ENCODE measurements at places on chromosomes 6 and 20. TPM values are rescaled to one million over a fixed set of nuclear protein-coding genes. Genes with fewer than 3 reads are reported as not detected.

The GPX5 gene
- total RNA-seq, result not detected

GRCh38 chr6:13988049-13988738 lies 63.4 kb downstream of the RNF182 start:
- DNase-seq, result no peak

The UQCC2 gene
- total RNA-seq, result 44.3 TPM

DNA sequence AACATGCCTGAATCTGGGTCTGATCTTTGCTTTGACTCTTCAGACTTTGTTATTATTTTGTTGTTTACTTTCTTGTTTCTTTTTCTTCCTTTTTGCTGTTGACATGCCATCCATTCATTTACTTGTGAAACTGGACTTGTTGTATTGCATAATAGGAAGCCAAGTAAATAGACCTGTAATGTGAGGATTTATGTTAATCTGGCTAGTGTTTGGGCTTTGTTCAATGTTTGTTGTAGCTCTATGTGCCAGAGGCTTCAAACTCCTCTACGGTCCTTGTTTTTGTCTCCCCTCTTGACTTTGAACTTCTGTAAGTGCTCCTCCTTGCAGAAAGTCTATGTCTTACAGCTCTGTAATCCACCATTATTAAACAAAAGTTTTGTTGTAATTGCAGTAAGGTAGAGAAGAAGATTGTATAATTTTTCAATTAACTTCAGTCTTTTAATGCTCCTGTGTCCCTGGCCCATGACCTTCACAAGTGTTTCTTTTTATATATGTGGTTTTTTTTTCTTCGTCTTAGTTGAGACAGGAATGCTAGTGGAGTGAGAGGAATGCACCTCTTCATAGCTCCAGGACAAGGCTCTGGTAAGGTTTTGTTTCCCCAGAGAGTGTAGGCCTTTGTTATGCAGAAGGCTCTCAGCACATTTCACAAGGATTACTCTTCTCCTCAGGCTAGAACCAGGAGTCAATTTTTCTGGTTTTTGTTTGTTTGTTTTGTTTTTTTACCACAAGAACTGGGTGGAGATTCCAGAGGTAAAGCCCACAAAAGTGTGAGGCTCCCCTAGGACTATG lies 1061.8 kb upstream of the CITED2 start:
- DNase-seq, result no peak

All from mucosa of gallbladder (tissue), 1 donor.